ENCODE measurements at places on chromosomes 7 and 10. TPM values are rescaled to one million over a fixed set of nuclear protein-coding genes. Genes with fewer than 3 reads are reported as not detected.

P4HA1 gene
- 18.1 TPM for total RNA-seq

PARD3 gene
- 66.8 TPM for total RNA-seq

SPDYE6 gene
- not detected for total RNA-seq

SEC61G gene
- total RNA-seq: 363 TPM

MRPS24 gene
- 259 TPM for total RNA-seq

C7orf33 gene
- total RNA-seq: not detected

LEP gene
- not detected for total RNA-seq

OPN4 gene
- total RNA-seq: not detected

C10orf105 gene
- not detected for total RNA-seq

GAD2 gene
- not detected for total RNA-seq

MYL10 gene
- total RNA-seq: not detected

ANXA8L1 gene
- total RNA-seq: 114 TPM

IKZF1 gene
- not detected for total RNA-seq
